ENCODE measurements at places on chromosomes 6 and 20. TPM values are rescaled to one million over a fixed set of nuclear protein-coding genes. Genes with fewer than 3 reads are reported as not detected.

Gene CD83
- 15.0 TPM for total RNA-seq

Gene SLC2A10
- 0.37 TPM for total RNA-seq

Gene CNBD2
- total RNA-seq: 3.1 TPM

GRCh38 chr6:157644043-157644810 is 178.8 kb upstream of the SNX9 start:
- peaks cover 3% of the 10 kb centered on the region for H3K27me3 ChIP-seq
- H3K27ac ChIP-seq: no peak overlapping the region
- peak; percentile 38 for DNase-seq
- H3K4me3 ChIP-seq: no peak overlapping the region
- peaks cover 4% of the 10 kb centered on the region for H3K4me1 ChIP-seq
- H3K36me3 ChIP-seq: no peaks in the 10 kb centered on the region

DNA sequence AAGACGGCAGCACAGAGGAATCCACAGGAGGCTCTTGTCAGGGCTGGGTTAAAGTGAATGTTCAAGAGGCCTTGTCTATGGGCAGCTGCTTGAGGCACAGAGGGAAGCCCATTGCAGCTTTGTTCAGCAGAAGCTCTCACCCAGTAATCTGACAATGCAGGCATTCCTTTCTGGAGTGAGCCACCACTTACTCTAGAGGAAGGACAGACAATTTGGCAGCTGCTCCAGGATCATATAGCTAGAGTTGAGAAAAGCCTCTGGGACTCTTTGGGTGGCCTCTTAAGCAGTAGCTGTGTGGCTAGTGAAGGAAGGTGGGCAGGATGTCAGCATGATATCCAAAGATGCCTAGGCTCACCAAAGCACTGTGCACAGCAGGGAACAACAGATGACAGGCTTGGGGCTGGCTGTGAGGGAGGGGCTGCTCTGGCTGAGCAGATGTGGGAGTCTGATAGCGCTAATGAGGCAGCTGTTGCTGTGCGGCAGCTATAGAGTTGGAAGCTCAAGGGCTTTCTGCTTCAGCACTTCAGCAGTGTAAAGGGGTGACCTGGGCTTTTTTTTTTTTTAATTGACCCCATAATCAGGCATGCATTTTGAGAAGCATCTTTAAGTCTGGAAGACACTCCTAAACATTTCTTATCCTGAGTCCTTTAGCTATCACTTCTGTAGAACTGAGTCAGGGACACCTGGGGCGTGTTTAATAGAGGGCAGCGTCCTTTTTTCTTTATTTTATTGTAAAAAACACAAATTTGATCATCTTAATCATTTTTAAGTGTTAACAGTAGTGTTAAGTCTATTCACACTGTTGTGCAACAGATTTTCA is 27.2 kb downstream of the CMTR1 start:
- no peak overlapping the region for H3K4me3 ChIP-seq
- peaks cover 6% of the 10 kb centered on the region for H3K4me1 ChIP-seq
- peaks cover 10% of the 10 kb centered on the region for H3K36me3 ChIP-seq
- DNase-seq: peak; percentile 65
- H3K27me3 ChIP-seq: no peaks in the 10 kb centered on the region

DNA sequence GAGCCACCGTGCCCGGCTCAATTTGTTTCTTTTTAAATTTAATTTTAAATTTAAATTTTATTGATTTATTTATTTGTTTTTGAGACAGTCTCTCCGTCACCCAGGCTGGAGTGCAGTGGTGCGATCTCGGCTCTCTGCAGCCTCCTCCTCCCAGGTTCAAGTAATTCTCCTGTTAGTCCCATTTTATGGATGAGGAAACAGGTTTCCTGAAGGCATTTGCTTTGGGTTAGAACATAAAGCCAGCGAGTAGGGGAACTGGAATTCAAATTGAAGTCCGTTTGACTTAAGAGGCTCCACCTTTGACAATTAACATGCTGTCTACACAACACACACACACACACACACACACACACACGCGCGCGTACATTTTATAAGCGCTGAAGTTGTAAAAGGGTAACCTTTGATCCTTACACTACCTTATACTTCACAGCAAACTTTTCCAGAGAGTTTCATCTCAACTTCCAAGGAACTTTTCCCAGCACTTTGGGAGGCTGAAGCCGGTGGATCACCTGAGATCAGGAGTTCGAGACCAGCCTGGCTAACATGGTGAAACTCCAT is 232.0 kb downstream of the BCAS1 start:
- H3K27me3 ChIP-seq: no peaks in the 10 kb centered on the region

- peaks cover 16% of the 10 kb centered on the region for H3K4me1 ChIP-seq
- H3K4me3 ChIP-seq: no peak overlapping the region
- H3K27ac ChIP-seq: no peak overlapping the region
- DNase-seq: no peak
- peaks cover 22% of the 10 kb centered on the region for H3K27me3 ChIP-seq
These were observed 2.4 kb upstream of the SNAP25 start for GRCh38 chr20:10216146-10216791.

GRCh38 chr6:5481750-5482149 is 220.4 kb downstream of the FARS2 start:
- no peak overlapping the region for H3K27ac ChIP-seq
- DNase-seq: no peak
- H3K4me3 ChIP-seq: no peak overlapping the region
- no peaks in the 10 kb centered on the region for H3K4me1 ChIP-seq

Measured in A673 (cell line).